Activated gamma-delta T cell treated with Interleukin-2 at 50 U/mL for 16 hours (primary cell): ENCODE measurements at places on chromosomes 13 and 19.

DNA sequence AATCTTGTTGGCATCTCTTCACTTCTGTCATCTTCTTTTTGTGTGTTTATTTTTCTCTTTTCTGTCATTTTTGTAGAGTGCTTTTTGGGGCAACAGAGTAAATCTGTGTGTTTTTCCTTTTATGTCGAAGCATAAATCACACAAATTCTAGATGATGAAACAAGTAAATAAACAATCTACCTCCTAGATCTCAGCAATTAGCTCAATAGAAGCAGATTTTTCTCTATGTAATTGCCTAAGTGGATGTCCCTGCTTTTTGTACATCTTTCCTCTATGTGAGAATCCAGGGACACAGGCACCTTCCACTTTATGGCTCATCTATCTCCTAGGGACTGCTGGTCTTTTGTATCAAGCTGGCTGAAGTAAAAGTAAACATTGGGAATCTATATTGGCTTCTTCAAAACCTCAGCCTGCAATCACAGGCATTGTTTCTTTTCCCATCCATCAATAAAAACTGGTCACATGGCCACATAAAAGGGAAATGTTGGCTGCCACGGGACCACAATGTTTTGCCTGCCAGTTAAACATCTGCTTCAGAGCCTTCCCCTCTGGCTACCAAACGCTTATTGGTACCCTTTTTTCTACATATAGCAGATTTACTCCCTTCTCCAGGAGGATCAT is 323.8 kb downstream of the LMO7 start:
- no peak for DNase-seq

DNA sequence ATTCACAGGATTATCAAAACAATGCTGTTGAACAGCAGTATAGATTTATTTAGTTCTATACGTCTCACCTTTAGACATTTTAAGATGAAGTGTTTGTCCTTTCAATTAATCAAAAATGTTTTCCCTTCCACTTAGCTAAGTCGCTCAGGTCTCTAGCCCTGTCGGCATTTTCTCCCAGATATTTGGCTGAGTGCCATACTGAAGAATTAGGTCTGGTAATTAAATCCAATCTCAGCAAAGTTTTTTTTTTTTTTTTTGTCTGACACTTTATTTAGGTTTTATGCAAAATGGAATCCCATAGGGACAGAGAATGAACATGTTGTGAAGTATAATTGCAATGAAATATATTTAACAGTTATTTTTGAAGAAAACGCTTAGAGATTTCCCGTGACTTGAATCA is 44.1 kb downstream of the RFC3 start:
- no peak for DNase-seq

DNA sequence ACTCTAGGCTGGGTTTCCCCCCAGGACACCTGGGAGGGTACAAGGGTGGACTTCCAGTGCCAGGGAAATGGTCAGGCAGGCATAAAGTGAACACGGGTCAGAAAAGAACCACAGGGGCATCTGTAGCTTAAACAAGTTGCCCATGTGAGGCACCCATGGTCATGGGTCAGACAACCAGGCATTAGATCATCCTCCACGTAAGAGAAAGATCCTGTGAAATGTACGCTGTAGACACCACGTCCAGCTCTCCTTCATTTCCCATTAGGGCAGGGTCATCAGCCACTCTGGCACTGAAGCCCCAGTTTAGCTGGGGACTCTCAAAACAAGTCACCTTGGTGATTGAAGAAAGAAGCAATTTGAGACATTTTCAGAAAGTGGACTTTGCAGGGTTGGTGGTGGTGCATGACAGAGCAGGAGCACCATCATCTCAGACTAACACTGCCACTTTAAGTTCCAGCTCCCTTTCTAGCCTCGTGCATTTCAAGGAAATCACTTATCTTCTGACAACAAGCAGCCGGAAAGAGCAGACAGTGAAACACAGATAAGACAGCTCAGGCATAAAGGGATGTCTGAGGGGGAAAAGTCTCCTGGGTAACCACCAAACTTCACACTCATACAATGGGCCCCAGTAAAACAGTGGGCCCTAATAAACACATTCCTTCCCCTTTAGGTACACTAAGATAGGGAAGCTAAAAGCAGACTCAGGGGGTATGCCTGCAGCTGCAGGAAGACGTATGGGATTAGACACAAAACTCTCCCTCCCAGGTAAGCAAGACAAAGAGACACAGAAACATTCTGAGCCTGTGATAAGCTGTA is 16.1 kb upstream of the SIGLEC6 start:
- no peak for DNase-seq

- no peak for DNase-seq
Observed at GRCh38 chr19:43574424-43575155, 737 bp downstream of the XRCC1 start.

DNA sequence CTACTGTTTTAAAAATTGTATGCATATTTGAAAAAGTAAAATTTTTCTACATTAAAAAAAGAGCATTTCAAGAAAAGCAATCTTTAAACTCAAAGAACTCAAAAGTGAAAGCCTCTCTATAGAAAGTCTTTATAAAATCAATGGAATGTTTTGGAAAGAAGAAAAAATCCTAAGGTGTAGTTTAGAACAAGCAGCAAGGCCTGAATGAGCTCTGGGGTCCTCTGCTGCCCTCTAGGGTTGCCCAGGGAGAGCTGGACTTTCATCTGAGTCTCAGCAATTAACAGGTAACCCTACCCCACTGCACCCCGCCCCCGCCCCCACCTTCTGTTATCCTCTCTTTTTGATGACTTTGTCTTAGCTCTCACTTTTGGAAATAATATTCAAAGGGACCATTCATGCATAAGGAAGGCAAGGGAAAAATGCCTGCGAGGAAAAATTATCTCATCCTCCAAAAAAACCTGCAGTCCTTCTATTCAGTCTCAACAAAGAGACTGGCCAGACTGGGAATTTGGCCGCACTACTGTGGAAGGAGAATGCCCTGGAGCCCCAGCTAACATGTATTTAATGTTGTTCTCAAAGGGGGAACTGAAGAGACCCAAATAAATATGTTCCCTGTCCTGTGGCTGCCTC is 24.1 kb downstream of the SLC25A30 start:
- peak; percentile 29 for DNase-seq

- DNase-seq, result no peak
Observed at GRCh38 chr19:9875796-9876195, 40.7 kb downstream of the PIN1 start.

GRCh38 chr13:97226788-97227627 is 4.9 kb downstream of the MBNL2 start:
- DNase-seq, result peak; percentile 51

- DNase-seq, result no peak
Observed at GRCh38 chr19:782878-783668, 14.2 kb upstream of the PTBP1 start.

DNA sequence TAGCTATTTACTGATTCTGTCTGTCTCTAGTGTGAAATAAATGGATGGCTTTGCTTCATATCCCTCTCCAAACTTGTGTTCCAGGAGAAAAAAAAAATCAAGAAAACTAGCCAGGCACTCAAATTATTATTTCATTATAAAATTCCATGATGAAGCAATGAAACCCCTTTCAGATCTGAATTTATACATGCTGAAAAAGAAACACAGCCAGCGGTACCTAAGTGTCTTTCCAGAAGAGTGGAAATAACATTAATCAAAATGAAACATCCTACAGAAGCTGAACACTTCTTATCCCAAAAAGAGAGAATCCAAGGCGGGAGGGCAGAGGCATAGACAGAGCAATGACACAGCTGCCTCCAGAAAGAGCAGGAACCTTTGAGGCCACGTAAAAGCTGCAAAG is 15.9 kb downstream of the ENOX1 start:
- no peak for DNase-seq

GRCh38 chr19:791567-792305 is 5.5 kb upstream of the PTBP1 start:
- DNase-seq, result no peak

DNA sequence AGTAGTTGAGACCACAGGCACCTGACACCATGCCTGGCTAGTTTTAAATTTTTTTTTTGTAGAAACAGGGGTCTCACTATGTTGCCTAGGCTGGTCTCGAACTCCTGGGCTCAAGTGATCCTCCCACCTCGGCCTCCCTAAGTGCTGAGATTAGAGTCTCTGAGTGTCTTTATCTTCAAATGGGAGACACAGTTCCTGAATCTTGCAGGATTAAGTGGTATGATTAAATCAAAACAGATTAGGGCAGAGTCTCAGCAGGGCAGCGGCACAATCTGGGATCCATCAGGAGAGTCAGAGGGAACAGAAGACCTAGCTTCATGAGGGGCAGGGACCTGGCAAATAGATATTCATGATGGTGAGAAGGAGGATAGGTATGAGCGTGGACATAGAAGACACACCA is 953 bp downstream of the RLN3 start:
- no peak for DNase-seq

DNA sequence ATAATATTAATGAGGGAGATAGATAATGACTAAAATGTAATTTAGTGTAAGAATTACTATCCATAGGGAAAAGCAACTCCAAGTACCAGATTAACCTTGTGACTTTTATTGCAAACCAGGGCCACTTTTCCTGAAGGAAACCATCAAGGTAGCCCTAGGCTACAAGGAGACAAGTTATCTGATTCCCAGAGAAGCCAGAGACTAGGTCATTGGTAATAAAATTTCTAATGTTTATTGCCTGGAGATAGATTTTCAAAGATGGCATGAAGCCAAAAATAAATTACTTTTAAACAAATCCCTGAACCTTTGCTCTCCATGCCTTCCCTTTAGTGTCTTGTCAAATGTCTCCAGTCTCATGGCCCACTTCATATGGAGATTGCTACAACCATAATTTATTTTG is 610.1 kb upstream of the SLC10A2 start:
- no peak for DNase-seq

DNA sequence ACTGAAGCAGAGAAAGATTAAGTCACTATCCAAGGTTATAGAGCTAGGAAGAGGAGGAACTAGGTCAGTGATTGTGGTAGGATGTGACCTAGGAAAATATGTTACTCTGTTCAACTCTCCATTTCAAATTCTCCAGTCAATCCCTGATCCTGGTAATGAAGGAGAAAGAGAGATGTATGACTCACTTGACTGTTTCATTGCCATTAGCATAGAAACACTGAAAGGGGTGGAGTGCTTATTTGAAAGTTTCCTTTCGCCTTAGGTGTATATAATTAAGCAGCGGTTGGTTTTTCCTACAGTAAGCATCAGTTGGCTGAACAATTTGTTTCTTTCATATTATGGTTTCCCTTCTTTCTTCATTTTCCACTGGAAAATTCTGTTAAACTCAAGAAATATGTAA is 198.1 kb upstream of the CSNK1A1L start:
- DNase-seq, result no peak

- DNase-seq, result no peak
Observed at GRCh38 chr19:41089959-41090358, 1.7 kb downstream of the CYP2A13 start.

DNA sequence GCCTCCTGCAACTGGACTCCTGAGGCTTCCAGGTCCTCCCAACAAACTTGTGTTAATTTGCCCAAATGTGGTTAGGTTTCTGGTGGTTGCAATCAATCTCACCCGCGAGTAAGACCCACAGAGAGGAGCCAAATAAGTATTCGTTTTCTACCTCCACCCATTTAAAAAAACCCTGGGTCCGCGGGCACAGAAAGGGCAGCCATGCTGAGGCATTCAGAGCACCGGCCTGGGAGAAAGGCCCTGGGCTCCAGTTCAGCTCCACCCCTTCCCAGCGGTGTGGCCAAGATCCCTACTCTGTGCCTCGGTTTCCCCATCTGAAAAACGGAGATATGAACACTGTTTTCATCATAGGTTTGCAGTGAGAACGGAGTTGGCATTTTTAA is 56.9 kb downstream of the PEPD start:
- no peak for DNase-seq

DNA sequence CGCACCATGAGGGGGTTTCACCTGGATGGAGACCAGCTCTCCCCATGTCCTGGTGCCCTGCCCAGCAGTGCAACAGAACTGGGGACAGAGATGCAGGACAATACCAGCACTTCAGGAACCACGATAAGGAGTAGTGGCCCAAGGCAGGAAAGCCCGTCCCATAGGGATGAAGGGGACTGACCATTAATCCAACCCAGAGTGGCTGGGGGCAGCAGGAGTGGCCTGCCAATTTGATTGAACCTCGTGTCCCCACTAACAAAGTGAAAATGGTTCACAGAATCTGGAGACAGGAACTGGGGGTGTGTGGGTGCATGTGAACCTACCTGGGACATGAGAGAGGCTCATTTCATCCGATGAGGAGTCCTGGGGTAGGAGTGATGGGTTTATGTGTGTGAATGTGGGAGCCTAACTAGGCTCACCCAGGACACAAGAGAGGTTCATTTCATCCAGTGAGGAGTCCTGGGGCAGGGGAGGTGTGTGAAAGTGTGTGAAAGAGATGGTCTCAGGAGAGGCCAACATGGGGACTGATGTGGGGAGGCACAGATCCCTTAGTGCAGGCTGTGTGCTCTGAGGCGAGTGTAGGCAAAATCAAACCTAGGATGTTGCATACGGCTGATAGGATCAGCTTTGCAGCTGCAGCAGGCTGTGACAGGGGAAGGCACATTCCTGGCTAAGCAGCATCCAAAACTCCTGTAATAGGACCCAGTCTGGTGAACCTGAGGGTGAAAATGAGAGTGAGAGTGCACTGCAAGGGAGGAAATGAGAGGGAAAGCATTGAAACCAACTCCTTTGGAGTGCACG is 98.2 kb downstream of the ZNF429 start:
- DNase-seq, result no peak

DNA sequence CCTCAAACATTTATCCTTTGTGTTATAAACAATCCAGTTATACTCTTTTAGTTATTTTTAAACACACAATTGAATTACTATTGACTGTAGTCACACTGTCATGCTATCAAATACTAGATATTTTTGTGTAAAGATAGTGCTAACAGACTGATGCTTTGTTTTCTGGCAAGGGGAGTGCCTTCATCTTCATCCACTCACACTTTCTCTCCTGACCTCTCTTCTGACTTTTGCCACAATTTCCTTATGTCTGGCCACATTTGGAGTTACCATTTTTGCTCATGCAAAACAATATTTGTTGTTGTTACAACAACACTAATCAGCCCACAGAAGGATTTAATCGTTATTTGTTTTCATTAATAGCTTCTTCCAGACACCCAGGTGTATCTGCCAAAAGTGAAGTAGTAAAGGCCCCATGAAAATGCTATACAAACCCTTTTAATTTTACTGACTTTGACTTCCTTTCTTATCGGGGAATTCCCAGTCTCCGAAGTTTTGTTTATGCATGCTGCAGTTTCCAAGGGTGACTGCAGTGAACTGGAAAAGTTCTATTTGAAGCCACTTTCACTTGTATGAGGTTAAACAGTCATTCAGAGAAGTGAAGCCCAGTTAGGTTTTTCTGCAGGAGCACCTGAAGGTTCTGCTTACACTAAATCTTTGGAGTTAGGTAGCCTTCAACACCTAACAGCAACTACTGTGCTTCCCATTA is 66.1 kb upstream of the FRY start:
- DNase-seq, result no peak

- DNase-seq, result no peak
Observed at GRCh38 chr13:106129993-106130392, 405.5 kb downstream of the EFNB2 start.

DNA sequence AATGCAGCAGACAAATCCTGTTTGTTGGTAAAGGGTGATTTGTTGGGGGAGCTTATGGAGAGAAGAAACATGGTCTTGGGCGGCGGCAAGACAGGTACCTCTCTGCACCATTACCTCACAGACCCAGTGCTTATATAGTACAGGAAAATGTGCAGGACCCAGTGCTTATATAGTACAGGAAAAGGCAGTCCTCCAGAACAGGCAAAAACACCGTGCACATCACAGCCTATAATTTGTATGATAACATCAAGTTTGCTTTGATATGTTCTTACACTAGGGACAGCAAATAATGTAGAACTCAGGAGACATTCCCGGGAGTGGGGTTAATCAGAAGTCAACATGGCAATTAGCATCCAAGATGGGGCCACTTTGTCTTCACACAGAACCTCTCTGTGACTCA is 20.9 kb downstream of the VAV1 start:
- no peak for DNase-seq
